ENCODE measurements at places on chromosomes 7 and 10.

GRCh38 chr10:104486803-104487202 is 133.2 kb downstream of the CFAP58 start:
- no peak for DNase-seq

DNA sequence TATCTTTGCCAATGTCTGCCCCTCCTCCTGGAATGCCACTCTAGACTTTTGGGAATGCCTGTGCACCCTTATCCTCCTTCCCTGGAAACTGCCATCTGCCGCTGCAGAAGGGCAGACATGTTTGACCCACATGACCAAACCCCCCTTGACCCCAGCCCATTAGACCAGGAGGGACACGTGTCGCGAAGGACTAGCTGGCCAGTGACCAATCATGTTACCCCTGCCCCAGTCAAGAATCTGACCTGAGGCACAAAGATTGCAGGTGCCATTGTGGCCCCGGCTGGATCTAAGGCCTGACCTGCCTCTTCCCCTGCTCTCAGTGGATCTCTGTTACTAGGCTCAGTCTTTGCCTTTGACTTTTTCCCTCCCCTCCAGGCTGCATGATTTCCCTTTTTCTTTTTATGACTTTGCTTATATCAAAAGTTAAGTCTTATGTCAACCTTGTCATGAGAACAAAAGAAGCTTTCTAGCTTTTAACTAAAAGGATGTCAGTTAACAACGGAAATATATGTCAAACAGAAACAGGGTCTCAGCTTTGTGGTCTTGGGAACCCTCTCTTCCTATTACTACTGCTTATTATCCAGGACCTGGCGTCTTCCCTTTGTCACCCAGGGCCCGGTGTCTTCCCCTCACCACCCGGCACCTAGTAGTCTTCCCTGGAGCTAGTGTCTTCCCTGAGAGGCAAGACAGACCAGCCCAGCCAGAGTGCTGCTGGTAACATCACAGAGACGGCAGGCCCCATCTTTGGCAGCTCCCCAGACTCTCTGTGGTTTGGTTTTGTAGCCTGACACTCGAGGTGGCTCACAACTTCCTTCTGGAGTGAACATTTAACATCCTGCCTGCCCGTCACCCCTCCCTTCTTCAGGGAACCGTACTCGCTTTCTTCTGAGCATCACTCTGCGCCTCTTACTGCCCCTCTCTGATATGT is 24.4 kb upstream of the PPIF start:
- no peak for DNase-seq

- no peak for DNase-seq
Measured at GRCh38 chr7:51430480-51431086, 114.0 kb upstream of the COBL start.

- DNase-seq, result no peak
Measured at GRCh38 chr10:70576803-70577517, 25.6 kb downstream of the PRF1 start.

GRCh38 chr7:158067931-158068482 is 519.6 kb downstream of the PTPRN2 start:
- DNase-seq, result no peak

GRCh38 chr7:107661081-107661864 is 645 bp downstream of the SLC26A4 start:
- DNase-seq, result no peak

- no peak for DNase-seq
Measured at GRCh38 chr10:131997366-131998049, 15.8 kb upstream of the BNIP3 start.

GRCh38 chr10:91296471-91296870 is 76.0 kb downstream of the PCGF5 start:
- no peak for DNase-seq

DNA sequence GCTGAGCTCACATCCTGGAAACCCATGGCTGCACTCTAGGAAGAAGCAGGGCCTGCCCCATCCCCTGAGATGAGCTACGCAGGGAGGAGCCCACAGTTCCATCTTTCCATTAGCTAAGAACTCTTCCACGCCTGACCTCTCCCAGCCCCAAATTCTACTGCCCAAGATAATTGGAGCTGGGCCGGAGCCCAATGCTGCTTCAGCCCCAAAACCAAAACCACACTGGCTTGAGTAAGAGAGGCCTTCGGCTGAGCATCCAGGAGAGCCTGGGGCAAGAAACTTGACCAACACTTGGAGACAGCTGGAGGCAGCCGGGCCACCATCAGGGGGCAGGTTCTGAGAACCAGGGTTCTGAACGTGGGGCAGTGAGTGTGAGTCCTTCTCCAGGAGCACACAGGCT is 116.1 kb upstream of the ZMIZ1 start:
- no peak for DNase-seq

GRCh38 chr7:54560723-54561122 is 18.5 kb downstream of the VSTM2A start:
- DNase-seq, result no peak

- DNase-seq, result no peak
Measured at GRCh38 chr10:22340329-22341189, 4.7 kb upstream of the SPAG6 start.

- no peak for DNase-seq
Measured at GRCh38 chr7:101816595-101817470, 593 bp upstream of the CUX1 start.

- no peak for DNase-seq
Measured at GRCh38 chr10:61279400-61279799, 173.8 kb downstream of the TMEM26 start.

All from thoracic aorta (tissue), 2 donors.